ENCODE measurements at places on chromosomes 4 and X.

- DNase-seq: no peak
These were observed 323.2 kb downstream of the BMPR1B start for GRCh38 chr4:95080969-95081368.

DNA sequence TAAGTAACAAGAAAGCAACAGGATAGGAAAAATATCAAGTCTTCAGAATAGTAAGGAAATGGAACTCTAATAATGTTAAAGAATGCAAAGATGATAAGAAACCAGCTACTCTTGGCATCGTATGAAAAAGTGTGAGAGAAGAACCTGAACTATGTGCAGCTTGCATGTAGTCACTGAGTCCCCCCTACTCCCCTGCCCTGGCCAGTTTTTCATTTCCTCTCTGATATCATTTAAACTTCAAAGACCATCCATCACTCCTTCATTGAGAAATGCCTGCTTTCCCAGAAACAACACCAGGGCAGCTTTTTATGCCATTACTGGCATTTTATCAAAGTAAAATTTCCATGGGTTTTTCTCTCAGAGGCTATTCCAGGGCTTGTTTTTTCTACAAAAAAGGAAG, 28.1 kb downstream of the INPP4B start:
- no peak for DNase-seq

DNA sequence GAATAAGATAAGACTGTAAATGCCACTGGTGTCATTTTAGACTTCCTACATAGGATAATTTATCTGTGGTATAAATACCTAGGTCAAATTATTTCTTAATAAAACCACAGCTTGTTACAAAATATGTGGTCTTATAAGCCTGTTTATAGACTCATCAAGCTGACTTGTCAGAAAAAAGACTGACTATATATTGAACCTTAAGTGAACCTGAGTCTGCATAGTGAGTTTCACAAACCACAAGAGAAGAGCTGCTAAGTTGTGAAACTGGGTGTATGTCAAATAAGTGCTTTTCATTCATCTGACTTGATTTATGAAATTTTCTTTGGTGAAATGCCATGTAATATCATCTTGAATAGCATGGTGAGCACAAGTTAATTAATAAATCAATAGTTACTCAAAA, 48.4 kb upstream of the TMPRSS11A start:
- no peak for DNase-seq

GRCh38 chrX:122890729-122891128, 293.3 kb upstream of the GRIA3 start:
- DNase-seq: no peak

DNA sequence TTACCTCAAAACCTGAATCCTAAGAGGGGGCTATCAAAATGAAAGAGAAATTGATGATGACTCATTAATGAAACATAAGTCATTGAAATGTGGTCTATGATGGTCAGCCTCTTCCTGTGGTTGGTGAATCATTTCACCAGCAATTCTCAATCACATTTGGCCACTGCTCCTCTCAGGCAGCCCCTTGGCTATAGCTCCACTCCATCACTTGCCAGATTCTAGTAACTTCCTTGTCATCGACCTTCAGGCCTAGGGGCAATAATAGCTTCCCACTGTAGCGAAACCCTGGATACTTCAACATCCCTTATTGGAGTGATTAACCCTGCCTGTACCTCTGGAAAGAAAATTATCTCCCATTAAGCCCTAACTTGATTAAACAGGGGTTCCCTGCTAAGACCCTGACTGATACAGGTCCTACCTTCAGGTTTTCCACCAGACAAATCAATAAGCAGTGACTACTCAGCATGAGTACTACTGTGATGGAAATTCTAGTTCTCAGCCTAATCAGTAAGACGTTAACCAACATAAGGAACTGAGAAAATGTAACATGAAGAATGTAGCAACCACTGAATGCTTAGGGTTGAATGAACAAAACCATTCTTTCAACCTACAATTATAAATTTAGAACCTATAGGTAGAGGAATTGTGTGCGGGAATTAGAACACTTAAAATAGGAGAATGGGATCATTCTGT, 30.4 kb downstream of the ADH7 start:
- DNase-seq: no peak

DNA sequence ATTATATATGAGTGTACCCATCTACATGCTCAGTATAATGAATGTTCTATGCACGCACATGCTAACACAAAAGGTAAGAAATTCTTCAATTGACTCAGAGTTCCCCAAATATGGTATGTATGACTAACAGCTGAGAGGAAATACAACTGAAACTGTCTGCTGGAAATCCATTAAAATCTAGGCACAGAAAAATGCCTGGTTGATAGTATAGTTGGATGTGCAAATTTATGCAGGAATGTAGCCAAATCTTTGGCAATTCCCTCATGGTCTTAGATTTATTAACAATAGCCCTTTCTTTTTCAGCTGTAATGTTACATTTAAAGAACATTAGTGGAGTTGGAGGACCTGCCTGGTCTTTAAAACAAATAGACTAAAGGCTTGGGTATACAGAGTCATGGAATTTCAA, 5.5 kb downstream of the CAMK2D start:
- DNase-seq: no peak

- DNase-seq: peak; percentile 66
These were observed 4.5 kb downstream of the MID1IP1 start for GRCh38 chrX:38805432-38806389.

DNA sequence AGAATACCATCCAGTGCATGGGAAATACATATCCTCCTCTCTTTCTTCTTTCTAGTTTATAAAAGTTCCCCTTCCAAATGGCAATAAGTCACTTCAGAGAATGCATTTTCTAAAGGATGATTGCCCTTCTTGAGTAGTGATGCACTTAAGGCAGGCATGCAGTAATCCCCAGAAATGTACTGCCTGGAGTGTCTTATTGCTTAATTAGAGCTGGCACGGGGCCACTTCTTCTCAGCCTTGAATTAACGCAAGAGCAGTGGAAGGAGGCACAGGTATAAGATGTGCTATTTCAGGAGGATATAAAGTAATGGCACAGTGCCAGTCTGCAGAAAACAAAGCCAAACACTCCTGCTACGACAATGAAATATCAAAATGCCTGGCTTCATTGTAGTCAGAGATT, 371.4 kb upstream of the FAM241A start:
- DNase-seq: no peak

- DNase-seq: peak; percentile 70
These were observed 36.8 kb downstream of the TSC22D3 start for GRCh38 chrX:107738768-107739167.

- no peak for DNase-seq
These were observed 90.7 kb downstream of the NSUN7 start for GRCh38 chr4:40840255-40840984.

DNA sequence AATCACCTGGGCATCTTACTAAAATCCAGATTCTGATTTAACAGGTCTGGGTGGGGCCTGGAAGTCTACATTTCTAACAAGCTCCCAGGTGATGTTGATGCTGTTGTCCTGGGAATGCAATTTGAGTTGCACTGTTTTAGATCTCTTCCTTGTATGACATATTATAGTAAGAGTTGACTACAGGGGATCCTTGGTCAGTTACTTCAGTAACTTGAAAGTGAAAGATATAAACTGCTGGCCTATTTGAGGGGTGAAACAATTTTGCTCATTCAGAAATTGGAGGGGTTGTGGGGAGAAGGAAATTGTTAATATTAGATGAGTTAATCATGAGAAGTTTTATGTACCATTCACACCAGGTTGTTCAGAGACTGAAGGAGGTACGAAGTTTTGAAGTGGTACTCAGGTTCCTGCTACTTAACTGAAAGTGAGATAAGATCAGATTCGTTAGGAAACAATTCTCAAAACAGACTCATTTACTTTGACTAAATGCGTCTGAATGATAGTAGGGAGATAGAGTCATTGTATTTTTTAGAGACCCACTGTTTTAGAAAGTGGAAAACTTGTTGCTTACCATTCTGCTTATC, 12.5 kb downstream of the SH2D1A start:
- DNase-seq: no peak

- peak; percentile 76 for DNase-seq
These were observed 64.6 kb downstream of the COX7B2 start for GRCh38 chr4:46844325-46844917.

GRCh38 chr4:25320336-25320735, 7.8 kb downstream of the ZCCHC4 start:
- no peak for DNase-seq

DNA sequence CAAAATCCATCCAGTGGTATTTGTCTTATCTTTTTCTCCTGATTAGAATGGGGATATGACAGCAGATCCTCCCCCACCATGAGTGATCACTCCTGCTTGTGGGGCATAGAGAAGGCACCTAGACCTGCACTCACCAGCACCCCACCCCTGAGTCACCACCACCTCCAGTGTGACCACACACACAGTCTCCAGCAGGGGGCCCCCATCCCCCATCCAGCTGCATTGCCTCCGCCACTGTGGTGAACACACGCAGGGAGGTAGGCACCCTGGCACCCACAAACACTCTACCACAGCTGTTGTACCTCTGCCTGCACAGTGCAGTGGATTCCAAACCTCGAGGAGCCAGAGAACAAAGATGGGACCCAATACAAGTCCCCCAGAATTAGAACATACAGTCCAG, 9.0 kb upstream of the MAGEA8 start:
- no peak for DNase-seq

- no peak for DNase-seq
These were observed at the start of gene HS6ST2 for GRCh38 chrX:132958091-132958703. HS6ST2 (minus strand) TSS chrX:132958629.

- DNase-seq: no peak
These were observed 94.5 kb downstream of the NSUN7 start for GRCh38 chr4:40844261-40844660.

GRCh38 chr4:186318481-186318880, 52.5 kb downstream of the F11 start:
- no peak for DNase-seq
